HCEC 1CT (cell line): ENCODE measurements at places on chromosomes 11 and 22.

DNA sequence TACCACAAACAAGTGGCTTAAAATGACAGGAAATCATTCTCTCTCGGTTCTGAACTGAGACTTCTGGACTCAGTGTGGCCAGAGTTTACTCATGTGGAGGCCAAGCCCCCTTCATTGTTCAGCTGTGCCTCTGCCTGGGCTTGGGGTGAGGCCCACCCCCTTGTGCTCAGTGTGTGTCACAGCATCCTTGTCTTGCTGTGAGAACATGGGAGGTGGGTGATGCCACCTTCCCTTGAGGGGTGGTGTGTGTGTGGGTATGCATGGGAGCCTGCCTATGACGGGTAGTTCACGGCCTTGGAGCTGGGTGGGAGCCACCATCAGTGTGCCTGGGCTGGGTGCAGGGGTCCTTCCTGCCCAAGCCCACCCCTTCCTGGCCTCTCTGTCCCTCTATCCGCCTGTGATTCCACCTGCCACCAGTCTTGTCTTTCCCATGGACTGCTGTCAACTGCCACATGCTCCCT, 101.7 kb downstream of the MORC2 start:
- DNase-seq = no peak

GRCh38 chr11:112694245-112694644, 267.0 kb upstream of the NCAM1 start:
- no peak for DNase-seq

DNA sequence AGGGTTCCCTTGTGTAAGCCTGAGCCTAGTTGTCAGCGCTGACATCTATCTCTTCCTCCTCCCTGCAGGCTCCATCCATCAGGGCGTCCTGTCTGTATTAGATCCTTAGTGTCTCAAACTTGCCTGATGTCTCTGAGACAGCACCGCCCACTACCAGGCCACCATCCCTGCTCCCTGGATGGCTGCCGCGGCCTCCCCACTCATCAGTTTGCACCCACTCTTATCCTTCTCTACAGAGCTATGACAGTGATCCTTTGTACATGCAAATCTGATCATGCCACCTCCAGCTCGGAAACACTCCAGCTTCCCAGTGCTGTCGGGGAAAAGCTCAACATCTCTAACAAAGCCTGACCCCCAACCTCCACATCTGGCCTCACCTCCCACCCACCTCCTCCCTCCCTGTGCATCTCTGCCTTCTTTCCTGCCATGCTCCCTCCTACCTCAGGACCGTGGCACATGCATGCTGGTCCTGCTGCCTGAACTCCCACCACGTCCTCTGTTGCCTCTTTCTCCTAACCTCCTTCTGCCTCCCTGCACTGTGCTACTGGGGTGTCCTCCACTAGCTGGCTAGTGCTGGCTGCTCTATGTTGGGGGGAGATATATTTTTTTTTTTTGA, 61.6 kb upstream of the EIF3D start:
- DNase-seq = no peak

DNA sequence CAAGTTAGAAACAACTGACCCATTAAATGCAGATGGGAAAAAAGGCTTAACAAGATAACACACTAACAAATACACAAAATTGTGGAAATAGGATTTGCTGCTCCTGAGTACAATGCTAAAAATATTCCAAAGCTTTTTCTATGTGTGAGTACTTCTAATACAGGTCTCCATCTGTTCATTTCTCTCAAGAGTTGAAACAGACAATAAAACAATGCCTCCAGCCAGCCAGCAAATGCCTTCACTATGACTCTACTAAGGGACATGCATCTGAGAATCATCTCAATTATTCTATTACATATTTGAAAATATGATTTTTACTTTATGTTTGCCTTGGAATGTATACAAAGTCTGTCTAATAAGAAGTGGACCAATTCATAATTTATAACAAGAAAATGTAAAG, 119.0 kb downstream of the CADM1 start:
- no peak for DNase-seq

- DNase-seq = no peak
Measured at GRCh38 chr11:121564948-121565684, 112.3 kb upstream of the SORL1-AS1 start.

DNA sequence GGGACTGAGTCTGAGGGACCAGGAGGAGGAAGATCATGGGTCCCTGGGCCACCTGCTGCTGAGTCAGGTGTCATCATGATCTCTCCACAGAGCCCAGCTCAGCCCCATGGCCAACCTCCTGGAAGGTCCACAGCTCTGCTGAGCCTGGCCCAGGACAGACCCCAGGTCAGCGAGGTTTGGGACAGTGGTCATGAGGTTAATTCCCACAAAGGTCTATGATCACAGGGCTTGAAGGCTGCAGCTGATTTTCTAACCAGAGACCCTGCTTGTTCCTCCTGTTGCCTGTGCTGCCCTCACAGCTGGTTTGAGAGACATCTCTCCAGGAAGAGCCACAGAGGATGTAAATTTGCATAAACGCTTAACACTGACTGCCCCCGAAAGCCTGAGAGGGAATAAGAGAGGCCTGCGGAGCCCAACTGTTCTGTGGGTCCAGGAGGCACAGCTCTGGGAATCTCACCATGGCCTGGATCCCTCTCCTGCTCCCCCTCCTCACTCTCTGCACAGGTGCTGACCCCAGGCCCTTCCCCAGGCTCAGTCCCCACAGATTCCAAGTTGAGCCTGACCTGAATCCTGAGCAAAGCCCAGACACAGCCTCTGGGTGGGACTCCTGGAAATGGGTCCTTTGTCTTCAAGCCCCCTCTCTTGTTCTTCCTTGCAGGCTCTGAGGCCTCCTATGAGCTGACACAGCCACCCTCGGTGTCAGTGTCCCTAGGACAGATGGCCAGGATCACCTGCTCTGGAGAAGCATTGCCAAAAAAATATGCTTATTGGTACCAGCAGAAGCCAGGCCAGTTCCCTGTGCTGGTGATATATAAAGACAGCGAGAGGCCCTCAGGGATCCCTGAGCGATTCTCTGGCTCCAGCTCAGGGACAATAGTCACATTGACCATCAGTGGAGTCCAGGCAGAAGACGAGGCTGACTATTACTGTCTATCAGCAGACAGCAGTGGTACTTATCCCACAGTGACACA, 102.8 kb downstream of the GGTLC2 start:
- DNase-seq = no peak

DNA sequence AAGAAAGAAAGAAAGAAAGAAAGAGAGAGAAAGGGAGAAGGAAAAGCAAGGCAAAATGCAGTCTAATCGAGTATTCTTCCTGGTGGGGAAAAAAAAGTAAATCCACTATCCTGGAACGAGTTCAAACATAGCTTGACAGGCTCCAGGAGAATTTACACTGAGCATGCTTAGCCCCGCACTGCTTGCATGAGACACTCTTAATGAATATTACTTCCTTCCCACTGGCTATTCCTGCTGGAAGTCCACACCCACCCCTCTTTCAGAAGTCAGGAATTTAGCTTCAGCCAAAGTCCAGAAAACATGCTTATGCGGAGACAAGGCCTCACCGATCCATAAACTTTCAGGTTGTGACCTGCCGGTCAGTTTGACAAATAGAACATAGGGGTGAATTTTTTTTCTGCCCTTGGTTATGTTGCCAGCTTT, 251.8 kb upstream of the BLID start:
- DNase-seq = no peak

GRCh38 chr11:68036141-68036716, 2.6 kb upstream of the TCIRG1 start:
- no peak for DNase-seq

DNA sequence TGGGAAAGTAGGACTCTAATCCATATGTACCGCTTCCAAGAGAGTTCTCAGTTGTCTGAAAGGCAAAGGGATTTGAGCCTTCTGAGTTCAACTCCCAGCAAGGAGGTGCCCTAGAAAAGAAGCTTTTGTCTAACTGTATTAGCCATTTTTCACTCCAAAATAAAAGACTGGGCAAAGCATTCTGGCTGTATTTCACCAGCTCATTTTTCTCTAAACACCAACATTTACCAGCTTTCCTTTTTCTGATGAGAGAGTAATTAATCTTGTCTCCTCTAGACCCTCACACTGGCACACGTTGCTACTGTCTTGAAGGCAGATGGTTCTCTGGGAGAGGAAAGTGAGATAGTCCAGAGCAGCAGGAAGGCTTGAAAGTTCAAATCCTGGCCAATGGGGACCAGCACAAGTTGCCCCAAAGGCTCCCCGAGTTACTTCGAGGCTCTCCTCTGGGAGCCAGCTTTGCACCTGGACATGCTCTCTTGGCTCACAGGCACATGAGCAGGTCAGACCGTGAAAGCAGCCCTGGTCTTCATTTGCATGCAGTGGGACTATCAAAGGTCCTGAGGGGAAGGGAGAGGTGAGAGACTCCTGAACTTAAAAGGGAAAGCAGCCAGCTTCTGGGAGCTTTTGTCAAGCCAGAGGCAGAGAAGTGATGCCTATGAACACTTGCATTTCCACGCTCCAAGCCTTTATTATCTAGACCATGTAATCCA, 100.0 kb downstream of the NTM start:
- DNase-seq = no peak

DNA sequence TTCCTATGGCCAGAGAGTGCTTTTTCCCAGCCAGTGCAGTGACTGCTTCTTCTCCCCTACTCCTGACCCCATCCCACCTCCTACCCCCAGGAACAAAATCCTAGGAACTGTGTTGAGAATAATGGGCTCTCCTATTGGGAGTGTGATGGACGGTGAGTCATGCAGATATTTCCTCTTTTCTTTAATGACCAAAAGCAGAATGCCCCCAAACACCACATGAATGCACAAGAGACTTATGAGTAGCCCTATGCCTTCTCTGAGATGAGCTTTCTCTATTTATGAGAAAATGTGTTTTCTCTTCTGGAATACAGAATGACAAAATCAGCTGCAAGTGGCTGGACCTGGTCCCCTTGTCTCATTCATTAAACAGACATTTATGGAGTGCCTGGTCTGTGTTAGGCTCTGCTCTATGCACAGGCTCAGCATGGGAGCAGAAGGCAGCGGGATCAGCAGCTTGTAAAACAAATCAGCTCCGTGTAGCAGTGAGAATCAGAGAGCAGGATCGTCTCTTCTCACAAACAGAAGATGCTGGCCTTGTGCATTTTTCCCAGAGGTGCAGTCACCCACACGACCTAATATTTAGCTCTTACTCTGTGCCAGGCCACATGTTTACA, 47.5 kb upstream of the GALNT18 start:
- DNase-seq = no peak

DNA sequence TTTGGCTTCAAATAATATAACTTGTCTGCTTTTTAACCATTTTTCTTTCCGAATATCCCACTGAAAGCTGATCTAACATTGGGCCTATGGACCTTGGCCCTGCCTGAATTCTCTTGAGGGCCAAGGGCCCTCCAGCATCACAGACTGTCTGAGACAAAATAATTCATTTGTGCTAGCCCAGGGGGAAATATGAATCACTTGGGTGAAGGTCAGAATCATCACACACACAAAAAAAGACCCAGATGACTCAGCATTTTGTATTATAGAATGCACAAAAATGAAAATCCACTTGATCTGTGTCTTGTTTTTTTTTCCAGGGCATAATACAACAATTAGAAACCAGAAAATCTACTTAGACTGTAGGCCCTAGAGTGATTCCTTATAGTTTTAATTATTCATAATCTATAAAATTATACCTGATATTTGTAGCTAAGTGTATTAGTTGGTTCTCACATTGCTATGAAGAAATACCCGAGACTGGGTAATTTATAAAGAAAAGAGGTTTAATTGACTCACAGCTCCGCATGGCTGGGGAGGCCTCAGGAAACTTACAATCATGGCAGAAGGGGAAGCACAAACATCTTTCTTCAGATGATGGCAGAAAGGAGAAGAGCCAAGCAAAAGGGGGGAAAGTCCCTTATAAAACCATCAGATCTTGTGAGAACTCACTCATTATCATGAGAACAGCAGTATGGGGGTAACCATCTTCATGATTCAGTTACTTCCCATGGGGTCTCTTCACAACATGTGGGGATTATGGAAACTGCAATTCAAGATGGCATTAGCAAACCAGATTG, 15.6 kb upstream of the RDX start:
- DNase-seq = peak; percentile 45

DNA sequence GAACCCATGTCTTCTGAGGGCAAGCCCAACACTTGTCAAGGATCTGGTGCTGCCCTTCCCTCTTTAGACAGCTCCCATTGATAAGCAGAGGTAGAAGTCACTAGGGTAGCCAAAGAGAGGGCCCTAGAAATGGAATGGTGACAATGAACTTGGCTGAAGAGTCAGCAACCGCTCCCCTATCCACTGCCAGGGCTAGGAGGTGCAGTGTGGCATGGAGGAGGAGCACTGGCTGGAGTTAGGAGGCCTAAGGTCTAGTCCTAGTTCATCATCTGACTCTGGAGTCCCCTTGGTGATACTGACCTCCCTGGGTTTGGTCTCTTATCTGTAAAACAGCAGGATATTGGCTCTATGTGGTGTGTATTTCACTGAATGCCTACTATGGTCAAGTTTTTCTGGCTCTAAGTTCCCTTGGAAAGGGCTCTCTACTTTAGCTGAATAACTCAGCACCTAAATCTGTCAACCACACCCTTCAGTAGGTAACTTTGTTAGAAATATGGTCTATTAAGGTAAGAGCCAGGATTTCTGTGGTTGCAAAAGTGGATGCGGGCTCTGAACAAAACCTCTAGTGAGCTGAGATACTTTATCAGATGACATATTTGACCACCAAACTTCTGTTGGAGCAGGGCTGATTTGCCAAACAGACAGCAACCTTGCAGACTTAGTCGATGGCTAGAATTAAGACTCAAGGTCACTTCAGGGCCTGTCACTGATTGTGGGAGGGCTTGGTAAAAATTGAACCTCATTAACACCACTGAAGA, 10.5 kb downstream of the TIMP3 start:
- no peak for DNase-seq

DNA sequence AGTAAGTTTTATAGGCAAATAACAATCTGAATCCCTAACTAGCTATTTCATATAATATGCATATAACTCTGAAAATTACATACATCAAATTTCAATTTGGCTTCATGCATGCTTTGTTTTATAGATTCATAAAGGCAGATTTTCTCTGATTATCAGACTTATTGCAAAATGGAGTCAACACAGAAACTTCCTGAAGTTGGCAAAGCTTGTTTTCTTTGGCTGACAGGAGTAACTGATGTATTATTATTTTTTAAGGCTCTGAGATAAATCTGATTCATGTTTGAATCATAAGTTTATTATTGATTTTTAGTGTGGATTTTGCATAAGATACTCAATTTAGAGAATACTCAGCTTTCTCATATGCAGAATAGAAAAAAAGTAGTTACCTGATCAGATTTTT, 356.3 kb upstream of the CCDC90B start:
- DNase-seq = no peak

GRCh38 chr22:27647540-27647939, 154.0 kb downstream of the MN1 start:
- DNase-seq = no peak

GRCh38 chr11:131190446-131190845, 180.0 kb upstream of the NTM start:
- no peak for DNase-seq
